ENCODE measurements at places on chromosomes 16 and 17.
A peak's percentile ranks its signal among the peaks of the same experiment; 100 is the strongest.

GRCh38 chr16:15811481-15812400 lies 45.1 kb downstream of the MYH11 start:
- DNase-seq = peak; percentile 54

DNA sequence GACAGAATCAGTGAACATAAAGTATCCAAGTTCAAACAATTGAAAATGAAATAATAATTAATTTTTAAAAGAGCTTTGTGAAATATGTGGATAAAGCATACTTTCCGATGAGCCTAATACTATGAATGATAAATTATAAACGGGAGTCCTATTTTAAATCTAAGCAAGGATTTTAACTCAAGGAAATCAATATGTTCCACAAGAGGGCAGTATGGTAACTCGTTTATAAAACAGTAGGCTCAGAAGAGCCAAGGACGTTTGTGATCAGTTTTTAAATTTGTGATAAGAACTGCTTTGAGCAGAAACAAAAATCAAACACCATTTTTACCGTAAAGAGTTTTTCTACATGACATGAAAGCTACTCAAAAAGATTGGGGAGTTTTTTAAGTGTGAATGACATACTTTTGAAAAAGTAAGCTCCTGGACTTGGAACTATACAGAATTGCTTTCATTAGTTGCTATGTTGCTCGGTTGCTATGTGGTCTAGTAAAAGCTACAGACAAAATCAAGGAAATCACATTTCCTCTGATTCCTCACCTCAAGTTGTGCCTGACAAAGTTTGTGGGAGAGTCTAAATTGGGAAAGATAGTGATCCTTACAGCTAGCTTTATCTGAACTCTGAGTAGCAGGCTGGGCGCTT lies 11.8 kb upstream of the TEKT1 start:
- no peak for DNase-seq

DNA sequence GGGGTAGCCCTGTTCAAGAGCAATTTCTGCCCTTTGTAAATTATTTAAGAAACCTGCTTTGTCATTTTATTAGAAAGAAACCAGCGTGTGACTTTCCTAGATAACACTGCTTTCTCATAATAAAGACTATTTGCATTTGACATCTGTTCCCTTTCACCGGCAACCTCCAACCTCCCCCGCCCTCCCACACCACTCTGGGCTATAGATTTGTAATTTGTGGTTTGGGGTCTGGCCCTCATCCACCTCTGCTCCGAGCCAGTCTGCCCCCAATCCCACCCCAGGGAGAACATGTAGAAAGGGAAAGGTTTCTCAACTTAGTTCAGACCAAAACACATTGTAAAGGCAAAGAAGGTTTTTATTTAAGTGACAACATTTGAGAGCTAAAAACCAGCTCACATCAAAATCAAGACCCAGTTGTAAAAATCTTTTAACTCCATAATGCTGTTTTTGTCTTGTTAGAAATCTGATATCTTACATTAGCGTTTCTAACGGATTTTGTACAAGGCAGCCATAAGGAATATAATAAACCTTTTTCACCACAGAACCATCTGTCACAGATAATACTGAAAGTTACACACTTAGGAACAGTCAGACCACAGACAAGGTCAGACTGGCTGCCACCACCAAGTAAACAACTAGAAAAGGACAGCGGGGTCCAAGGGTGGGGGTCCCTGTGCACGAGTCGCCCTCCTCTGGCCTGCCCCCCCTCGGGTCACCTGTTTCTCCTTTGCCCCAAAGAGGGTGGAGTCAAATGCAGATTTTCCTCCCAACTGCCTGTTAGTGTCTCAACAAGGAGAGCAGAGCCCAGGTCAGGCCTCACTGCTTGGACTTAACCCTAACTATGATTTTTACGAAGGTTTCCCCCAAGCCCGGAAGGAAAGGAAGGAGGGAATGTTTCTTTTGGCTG lies 6.9 kb downstream of the PIMREG start:
- no peak for DNase-seq

DNA sequence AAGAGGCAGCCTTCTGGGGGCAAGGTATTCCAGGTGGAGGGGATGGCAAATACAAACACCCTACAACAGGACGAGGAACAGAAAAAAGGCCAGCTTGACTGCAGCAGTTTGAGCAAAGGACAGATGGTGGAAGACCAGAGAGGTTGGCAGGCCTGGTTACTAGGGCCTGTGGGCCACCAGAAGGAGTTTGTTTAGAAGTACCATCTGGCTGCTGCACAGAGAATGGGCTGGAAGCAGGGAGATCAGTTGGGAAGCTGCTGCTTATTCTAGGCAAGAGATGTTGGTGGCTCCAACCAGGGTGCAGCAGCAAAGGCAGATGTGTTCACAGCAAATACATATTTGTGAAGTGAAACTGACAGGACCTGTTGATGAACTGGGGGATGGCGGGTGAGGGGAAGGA lies 2.9 kb upstream of the YPEL2 start:
- no peak for DNase-seq

DNA sequence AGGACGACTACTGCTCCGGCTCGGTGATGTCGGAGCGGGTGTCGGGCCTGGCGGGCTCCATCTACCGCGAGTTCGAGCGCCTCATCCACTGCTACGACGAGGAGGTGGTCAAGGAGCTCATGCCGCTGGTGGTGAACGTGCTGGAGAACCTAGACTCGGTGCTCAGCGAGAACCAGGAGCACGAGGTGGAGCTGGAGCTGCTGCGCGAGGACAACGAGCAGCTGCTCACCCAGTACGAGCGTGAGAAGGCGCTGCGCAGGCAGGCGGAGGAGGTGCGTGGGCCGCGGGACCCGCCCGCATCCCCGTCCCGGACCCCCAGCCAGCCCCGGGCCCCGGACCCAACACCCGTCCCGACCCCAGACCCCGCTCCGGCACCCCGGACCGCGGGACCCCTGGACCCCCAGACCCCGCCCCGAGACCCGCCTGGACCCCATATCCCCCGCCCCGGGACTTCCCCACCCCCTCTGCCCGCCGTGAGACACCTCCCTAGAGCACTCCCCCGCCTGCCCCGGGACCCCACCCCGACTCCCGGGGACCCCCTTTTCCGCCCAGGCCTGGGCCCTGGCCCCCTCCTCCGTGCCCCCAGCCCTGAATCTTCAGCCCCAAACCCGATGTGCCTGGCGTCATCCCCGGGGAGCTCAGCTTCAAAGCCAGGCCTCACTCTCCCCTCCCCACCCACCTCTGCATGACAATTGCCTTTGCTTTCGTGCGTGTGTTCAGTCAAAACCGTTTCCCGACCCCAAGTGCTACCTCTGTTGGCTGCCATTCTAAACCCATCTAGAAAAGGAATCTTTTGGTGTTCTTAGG lies 594 bp downstream of the MAPK8IP3 start:
- DNase-seq = no peak

- no peak for DNase-seq
These were observed 81.4 kb downstream of the XYLT1 start for GRCh38 chr16:17389384-17389783.

DNA sequence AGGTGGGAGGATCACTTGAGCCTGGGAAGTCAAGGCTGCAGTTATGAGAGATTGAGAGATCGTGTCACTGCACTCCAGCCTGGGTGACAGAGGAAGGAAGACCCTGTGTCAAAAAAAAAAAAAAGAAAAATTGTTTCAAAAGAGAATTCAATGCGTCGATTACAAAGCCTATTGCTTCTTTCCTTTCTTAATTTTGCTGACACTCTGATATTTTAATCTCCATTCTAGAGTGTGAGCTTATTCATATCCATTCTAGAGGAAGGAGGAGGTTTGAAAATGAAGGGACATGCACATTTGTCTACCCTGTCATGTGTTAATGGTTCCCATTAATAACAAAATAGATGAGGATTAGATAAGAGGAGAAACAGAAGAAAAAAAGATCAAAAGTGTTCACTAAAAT lies 63.1 kb downstream of the PCTP start:
- DNase-seq = no peak

- peak; percentile 6 for DNase-seq
These were observed 15.3 kb upstream of the SEC14L1 start for GRCh38 chr17:77125432-77125901.

- no peak for DNase-seq
These were observed 7.4 kb upstream of the HSD17B2 start for GRCh38 chr16:82027629-82028064.
